ENCODE measurements at places on chromosomes 16 and 17. TPM values are rescaled to one million over a fixed set of nuclear protein-coding genes. Genes with fewer than 3 reads are reported as not detected.
A peak's percentile ranks its signal among the peaks of the same experiment; 100 is the strongest.

DNA sequence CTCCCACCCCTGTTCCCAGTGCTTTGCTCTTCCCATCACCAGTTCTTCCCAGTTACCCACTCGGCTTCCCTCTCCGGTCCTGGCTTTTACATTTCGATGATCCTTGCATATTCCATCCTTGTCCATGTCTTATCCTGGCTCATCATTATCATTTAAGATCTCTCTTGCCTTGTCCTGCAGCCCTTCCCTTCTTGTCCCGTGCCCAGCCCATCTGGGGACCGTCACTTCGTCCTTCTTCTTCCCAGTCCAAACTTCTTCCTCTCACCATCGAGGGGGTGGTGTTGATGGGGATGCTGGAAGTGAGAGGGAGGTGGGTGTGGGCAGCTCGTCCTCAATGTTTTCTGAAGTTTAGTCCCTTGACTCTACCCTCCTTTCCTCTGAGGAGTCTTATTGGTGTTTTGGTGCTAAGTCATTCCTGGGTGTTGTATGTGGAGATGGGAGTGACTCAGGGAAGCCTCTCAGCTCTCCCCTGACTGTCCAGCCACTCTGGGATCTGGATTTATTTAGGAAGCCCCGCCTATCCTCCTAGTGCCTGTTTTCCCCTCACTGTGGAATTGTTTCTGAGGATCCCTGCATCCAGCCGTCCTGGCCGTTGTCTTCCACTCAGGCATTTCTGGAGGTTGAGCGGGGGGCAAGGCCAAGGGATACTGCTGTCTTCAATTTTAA, 975 bp downstream of the SNX29 start:
- no peaks in the 10 kb centered on the region for H3K27me3 ChIP-seq
- H3K4me3 ChIP-seq: peak overlapping the region; percentile 96
- H3K4me1 ChIP-seq: peaks cover 34% of the 10 kb centered on the region
- peaks cover 4% of the 10 kb centered on the region for H3K36me3 ChIP-seq

ATF7IP2 gene
- 18.4 TPM for total RNA-seq

- H3K4me1 ChIP-seq: no peaks in the 10 kb centered on the region
- H3K27ac ChIP-seq: no peak overlapping the region
- H3K4me3 ChIP-seq: no peak overlapping the region
- no peak for DNase-seq
- no peaks in the 10 kb centered on the region for H3K36me3 ChIP-seq
Measured at GRCh38 chr17:28963841-28964240, 12.5 kb upstream of the PHF12 start.

GRCh38 chr17:14437176-14437575, 136.3 kb downstream of the HS3ST3B1 start:
- no peaks in the 10 kb centered on the region for H3K27me3 ChIP-seq
- H3K36me3 ChIP-seq: no peaks in the 10 kb centered on the region
- H3K4me3 ChIP-seq: no peak overlapping the region
- DNase-seq: no peak

DNA sequence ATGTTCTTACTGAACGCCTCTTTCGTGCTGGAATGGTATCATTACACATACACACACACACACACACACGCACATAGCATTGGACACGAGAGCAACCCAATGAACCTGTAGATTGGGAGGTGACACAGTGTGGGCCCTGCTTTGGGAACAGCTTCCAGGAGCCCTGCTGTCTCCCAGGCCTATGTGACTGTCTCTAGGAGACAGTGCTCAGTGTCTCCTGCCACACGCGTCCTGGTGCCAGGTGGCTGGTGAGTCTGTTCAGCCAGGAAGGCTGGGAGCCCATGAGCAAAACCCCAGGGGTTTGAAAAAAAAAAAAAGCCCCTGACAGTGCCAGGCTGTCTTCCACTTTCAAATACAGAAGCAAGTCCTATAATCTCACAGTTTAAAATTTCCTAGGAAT, 2.4 kb upstream of the SPOP start:
- no peaks in the 10 kb centered on the region for H3K27me3 ChIP-seq
- H3K27ac ChIP-seq: no peak overlapping the region
- H3K4me1 ChIP-seq: peaks cover 21% of the 10 kb centered on the region
- H3K36me3 ChIP-seq: peaks cover 9% of the 10 kb centered on the region
- no peak overlapping the region for H3K4me3 ChIP-seq
- DNase-seq: no peak

GRCh38 chr16:869823-870641, 69.5 kb upstream of the GNG13 start:
- peaks cover 5% of the 10 kb centered on the region for H3K36me3 ChIP-seq
- DNase-seq: no peak
- no peak overlapping the region for H3K4me3 ChIP-seq
- H3K27ac ChIP-seq: no peak overlapping the region
- H3K27me3 ChIP-seq: no peaks in the 10 kb centered on the region

LPO gene
- total RNA-seq: not detected

- H3K36me3 ChIP-seq: no peaks in the 10 kb centered on the region
- no peak for DNase-seq
- no peaks in the 10 kb centered on the region for H3K4me1 ChIP-seq
- H3K4me3 ChIP-seq: no peak overlapping the region
- H3K27me3 ChIP-seq: peaks cover 4% of the 10 kb centered on the region
Measured at GRCh38 chr16:26382586-26382985, 684.1 kb upstream of the C16orf82 start.
